Activated CD4-positive, alpha-beta T cell treated with anti-CD3 and anti-CD28 coated beads for 1 hour (primary cell): ENCODE measurements at places on chromosomes 13 and 19.
A peak's percentile ranks its signal among the peaks of the same experiment; 100 is the strongest.

DNA sequence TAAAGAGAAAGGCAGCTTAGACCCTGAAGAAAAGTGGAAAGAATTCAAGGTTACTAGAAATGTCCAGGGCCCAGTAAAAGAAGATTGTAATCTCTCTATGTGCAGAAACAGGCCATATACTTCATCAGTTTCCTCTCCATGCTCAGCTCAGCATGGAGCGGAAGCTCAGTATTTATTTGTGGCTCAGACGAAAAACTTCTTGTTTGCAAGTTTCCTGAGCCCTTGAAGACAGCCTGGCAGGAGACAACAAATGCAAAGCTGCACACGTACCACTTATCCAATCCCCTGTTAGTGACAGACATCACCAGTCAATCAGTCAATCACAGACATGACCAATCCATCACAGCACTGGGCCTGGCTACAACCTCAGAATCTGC is 8.1 kb upstream of the KLF2 start:
- DNase-seq: no peak

GRCh38 chr13:58949646-58950045 is 1214.1 kb downstream of the DIAPH3 start:
- no peak for DNase-seq

DNA sequence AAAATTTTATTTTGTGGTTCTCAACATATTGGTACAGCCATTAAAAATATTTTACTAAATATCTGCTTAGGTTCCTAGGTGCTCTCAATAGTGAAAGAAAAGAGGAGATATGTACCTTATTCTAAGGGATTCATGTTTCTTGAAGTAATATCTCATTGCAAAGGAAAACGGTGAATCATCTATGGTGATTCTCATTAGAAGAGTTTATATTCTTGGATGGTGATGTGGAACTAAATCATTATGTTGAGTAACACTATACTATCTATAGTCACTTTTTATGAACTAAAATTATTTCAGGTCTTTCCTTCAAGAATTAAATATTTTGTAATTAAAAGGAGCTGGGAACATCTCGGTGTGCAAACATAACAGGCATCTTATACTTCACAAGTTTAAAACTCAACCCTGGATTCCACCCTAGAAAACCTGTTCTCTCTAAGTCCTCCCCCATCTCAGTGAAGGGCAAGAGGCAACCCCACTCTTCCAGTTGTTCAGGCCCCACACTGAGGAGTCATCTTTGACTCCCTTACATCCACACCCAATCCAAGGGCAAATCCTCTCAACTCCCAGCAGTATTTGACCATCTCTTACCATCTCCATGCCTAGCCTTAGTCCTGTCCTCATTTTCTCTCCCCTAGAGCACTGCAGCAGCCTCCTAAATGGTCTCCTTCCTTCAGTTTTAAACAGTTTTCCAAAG is 140.1 kb downstream of the RGCC start:
- no peak for DNase-seq

GRCh38 chr19:48489608-48490216 is 20.5 kb downstream of the CYTH2 start:
- peak; percentile 65 for DNase-seq

- DNase-seq: no peak
These were observed 233.6 kb downstream of the SLITRK6 start for GRCh38 chr13:85565652-85566051.

DNA sequence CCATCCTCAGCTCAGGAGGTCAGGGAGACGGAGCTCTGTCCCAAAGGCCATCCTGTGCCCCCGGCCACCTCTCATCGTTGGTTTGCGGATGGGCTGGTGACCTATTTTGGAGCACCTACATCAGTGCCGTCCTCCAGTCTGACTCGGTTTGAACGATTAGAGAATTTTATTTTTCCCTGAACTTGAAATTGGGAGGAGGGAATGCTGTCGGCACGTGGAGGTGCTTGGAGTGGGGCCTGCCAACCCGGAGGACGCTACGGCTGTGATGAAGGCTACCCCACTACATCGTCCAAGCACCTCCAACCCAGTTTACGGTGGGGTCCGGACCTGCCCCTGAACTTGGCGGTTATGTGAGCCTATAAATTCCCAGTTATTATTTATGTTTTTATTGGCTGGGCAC is 3.0 kb upstream of the ZNF554 start:
- DNase-seq: no peak

DNA sequence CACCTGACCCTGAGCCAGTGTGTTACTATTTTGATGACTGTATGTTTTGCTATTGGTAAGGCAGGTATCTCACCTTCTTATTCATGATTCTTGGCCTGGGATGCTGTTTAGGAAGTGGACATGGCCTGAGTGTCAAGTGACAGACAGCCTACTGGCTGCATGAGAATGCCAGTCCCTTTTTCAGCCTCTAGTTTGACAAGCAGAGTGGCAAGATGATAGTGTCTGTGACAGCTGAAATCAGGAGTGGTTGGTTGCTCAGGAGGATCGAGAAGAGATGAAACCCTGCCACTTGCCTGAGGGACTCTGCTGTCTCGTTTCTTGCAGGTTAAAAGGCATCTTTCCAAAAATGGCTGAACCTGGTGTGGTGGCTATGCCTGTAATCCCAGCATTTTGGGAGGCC is 7.1 kb upstream of the ELOF1 start:
- no peak for DNase-seq

DNA sequence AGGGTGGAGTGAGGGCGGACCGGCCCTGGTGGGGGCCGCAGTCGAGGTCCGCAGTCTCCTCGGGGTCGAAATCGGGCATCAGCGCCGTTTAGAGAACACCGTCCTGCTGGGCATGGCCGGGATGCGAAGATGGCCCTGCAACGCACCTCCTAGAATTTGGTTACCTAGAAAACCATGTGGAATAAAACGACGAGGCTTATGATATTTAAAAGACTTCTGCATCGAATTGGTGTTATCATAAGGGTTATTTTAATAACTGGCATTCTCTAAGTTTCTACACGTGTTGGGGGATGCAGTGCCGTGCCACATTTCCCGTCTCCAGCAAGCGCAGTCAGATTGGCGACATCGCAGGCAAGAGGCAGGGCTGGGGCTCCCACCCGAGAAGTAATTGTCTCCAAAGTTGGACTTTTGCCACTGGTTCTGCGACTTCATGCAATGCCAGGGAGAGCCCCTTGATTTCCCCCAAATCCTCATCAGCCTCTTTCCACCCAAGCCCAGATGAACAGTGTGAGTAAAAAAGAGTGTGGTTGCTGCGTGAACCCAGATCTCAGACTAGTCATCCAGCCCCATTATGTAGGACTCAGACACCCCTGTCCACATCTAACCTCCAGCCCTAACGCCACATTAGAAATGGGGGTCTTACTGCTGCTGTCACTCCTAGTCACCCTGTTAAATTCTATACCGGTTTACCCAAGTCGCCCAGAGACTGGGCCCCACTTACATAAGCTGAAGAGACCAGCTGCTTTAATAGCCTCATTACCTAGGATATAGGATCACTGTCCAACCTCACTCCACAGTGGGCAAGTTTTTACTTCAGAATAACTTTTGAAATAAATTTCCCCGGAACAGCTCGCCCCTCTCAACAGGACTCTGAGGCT is 571 bp upstream of the DHRS12 start:
- DNase-seq: no peak

DNA sequence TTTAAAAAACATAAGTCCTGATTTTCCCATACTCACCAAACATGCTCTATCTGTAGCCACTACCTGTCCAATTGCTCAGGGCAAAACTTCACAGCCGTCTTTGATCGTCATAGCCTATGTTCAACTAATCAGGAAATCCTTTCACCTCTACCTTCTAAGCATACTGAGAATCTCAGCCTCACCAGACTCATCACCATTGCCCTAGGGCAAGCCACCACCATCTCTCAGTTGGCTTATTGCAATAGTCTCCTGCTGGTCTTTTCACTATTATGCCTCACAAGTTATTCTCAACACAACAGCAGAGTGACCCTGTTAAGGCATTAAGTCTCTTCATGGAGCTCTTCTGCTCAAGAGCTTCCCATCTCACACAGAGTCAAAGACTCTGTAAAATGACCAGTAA is 260.4 kb upstream of the MAB21L1 start:
- DNase-seq: no peak

DNA sequence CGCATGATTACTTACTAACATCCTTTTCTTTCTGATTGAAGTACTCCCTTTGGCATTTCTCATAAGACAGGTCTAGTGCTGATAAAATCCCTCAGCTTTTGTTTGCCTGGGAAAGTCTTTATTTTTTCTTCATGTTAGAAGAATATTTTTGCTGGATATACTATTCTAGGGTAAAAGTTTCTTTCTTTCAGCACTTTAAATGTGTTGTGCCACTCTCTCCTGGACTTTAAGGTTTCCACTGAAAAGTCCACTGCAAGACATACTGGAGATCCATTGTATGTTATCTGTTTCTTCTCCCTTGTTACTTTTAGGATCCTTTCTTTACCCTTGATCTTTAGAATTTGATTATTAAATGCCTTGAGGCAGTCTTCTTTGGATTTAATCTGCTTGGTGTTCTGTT is 796.7 kb downstream of the UQCRFS1 start:
- DNase-seq: no peak

DNA sequence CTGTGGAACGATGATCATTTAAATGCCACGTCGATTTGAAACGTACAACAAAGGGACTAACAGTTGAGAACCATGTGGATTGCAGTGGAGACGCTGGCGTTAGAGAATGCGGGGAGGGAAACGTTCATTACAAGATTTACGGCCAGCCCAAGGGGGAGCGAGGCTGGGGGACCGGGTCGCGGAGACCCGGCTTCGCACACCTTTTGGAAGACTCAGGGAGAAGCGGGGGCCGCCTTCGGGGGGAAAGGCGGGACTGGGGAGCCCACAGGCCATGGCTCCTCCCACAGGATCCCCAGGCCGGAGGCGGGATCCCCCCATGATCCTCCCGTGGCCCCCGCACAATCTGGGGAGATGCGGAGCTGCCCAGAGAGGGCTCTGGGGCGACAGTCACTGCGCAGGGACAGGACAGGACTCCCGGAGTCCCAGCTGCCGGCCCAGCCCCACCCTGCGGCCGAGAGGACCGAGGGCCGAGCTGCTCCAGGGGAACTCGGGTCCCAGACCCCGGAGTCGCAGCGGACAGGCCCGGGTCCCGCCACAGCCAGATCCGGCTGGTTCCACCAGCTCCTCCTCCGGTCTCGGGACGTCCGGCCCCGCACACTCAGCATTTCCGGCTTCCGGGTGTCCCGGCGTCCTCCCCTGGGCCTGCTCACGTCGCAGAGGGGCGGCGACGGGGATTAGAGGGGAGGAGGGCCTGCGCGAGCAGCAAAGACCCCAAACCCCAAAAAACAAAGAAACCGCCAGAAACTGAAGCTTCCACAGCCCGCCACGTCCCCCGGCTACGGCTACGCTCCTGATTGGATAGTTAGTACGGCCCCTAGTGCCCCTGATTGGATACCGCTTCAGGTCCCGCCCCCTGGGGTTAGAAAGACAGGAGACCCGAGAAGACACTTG is 21.1 kb upstream of the OR10H1 start:
- peak; percentile 86 for DNase-seq

GRCh38 chr19:1841209-1841924 is 6.9 kb downstream of the REXO1 start:
- DNase-seq: no peak

DNA sequence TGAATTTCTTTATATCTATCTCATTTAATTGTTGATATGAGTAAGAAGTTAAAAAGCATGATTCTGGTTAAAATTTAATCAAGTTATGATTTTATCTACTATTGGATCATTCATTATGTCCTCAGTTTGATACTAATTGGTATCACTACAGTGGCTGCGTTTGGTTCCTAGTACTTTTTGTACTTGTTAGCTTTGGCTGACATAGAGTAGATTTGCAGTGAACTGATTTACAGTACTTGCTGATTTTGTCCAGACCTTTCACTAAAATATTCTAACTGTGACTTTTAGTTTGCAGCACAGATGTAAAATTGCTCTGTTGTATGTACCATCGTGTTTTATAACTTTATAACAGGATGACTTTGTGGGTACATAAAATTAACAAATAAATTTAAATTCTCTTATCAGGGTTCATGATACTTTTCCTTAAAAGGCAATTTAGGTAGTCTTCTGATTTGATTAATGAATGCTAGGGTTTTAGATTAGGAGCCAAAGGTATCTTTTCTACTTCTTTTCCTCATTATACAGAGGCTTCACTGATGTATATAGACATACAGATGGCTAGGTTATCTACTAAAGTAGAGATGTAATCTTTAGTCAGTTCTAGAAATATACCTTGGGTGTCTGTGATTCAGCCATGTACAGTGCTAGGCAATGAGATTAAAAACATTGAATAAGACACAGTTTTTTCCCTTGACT is 8.7 kb downstream of the UCHL3 start:
- DNase-seq: no peak

GRCh38 chr13:77415253-77416071 is 88.6 kb upstream of the MYCBP2 start:
- no peak for DNase-seq

DNA sequence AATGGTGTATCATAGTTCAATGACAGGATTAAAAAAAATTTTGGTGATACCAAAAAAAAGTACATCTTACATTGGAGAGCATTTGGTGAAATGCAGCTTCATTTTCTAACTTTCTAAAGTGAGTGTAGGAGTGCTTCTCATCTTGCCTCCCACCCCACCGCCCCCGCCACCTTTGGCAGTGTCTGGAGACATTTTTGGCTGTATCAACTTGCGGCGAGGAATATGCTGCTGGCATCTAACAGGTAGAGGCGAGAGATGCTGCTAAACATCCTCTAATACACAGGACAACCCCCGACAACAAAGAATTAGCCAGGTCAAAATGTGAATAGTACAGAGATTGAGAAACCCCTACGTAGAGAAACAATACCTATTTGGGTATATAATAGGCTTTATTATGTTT is 1.7 kb downstream of the DLEU7 start:
- DNase-seq: no peak

GRCh38 chr13:101127741-101128353 is 288.5 kb downstream of the NALCN start:
- no peak for DNase-seq

- DNase-seq: no peak
These were observed 114.6 kb upstream of the VSTM2B start for GRCh38 chr19:29411113-29411581.
